ENCODE measurements at places on chromosomes 11 and 22.
A peak's percentile ranks its signal among the peaks of the same experiment; 100 is the strongest.

GRCh38 chr11:14308114-14308896 is 50.7 kb downstream of the RRAS2 start:
- peak; percentile 54 for DNase-seq

DNA sequence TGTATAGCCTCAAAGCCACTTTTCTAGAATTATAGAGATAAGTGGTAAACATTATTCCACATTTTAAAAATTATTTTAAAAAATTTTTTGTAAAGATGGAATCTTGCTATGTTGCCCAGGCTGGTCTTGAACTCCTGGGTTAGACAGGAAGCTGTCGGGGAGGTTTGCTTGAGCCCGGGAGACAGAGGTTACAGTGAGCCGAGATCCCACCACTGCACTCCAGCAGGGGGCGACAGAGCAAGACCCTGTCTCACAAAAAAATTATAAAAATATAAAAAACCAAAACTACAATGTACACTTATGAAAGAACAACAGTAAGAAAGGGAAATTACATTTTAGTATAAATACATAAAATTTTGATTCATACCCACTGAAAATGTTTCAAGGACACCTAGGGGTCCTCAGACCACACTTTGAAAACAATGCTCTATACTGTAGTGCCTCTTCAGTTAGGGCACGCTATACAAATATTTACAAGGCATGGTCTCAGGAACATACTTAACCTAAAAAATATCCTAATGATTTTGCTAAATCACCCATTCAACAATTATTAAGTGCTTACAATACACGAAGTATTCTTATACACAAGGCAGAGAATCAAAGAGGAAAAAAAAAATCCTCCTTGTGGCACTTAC is 111.2 kb downstream of the MRTFA start:
- no peak for DNase-seq

DNA sequence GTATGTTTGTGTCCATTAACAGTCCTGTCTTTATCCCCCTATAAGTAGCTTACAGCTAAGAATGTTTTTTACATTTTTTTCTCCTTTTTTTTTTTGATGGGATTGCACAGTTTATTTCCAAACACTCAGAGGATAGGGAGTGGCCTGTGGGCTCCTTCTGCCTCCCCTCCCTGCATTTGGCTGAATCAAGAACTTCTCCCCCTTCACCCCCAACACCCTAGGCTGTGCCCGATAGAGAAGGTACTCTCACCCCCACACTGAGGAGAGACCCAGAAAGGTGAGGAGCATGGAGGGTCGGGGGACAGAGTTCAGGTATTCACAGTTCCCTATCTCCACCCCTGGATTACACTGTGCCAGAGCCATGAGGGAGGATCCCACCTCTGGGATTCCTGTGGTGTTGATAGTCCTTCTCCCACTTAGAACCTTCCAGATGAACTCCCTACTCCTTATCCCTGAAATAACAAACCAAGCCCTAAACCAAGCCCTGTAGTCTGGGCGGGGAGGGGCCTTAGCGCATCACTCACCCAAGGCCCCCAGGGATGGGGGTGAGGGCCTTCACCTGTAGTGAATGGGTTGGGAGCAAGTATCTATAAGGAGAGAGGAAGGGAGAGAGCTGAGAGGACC is 97.1 kb downstream of the ADAMTS15 start:
- no peak for DNase-seq

- no peak for DNase-seq
Measured at GRCh38 chr11:65928667-65929066, 9.4 kb downstream of the DRAP1 start.

DNA sequence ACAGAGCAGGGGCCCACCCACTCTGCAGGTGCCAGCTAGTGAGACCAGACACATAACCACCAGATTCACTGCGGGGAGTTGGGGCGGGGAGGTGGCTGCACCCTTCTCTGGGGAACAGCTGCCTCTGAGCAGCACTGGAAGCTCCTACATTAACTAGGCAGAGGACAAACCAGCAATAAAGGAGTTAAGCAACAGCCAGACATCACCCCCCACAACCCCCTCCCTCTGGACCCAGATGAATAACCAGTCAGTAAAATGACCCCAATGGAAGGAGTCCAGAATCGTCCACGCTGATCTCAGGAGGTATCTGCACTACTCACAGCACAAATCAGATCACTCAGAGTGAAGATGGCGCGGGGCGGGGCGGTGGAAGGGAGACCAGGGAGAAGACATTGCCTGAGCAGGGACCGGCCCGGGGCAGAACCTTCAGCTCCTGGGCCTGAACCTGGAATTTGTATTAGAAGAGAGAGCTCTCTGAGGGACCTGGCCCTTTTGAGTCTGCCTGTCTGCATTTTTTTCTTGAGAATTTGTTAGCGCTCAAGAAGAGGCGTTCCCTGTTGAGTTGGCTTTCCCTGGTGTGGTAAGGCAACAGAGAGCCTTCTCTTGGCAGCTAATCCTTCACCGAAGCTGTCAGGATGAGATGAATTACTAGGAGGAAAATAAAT is 125.5 kb upstream of the NCAM1 start:
- no peak for DNase-seq

DNA sequence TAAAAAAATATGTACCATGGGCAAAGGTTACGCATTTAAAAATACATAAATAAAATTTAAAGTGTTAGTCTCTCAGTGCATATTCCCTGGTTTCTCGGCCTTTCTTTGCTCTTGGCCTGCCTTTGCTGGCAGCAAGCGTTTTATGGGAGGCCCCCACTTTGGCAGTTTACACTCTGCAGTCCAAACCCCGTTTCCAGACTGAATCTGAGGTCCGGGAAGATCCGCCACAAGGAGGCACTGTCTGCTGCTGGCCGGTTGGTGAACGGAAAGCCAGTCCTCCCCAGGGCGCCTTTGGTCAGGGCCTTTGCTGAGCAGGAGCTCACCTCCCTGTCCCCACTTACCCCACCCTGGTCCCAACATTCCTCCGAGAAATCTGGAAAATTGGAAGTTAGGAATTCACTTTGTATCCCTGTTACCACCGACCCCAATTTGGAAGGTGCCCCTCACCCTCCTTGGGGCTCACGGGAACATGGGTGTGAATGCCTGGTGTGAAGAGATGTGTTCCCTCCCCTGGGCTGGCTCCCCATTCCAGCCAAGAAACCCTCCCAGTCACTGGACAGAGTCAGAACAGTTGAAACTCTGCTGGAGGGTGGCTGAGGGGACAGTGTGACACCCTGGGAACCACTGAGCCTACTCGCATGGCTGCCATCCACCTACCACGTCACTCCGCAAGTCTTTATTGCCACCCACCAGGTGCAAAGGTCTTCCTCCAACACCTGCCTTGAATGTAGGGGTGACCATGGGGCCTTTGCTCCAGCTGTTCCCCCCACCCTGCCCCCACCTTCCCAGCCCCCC is 9.4 kb upstream of the SF1 start:
- peak; percentile 42 for DNase-seq

- DNase-seq: peak; percentile 52
Measured at GRCh38 chr11:29260939-29261705, 755.7 kb downstream of the KCNA4 start.

- DNase-seq: no peak
Measured at GRCh38 chr22:48938741-48939140, 888.9 kb downstream of the BRD1 start.

DNA sequence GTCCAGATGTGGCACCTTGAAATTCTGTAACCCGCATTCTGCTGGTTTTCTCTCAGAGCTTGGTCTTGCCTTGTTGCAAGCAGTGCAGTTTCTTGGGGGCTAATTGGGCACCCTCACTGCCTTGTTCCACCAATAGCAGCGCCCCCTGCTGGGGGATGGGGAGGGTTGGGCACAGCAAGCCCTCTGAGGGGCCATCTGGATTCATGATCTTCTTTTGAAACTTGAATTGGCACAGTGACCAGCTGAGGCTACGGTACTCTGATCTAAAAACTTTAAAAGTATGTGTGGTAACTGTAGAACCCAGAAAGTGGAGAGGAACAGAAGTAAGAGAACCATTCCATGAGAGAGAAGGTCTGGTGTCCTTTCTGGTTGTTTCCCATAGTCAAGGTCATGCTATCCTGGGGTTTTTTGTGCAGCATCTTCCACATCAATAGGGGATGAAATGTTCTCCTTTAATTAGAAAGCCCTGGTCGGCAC is 64.2 kb downstream of the MED15 start:
- no peak for DNase-seq

- DNase-seq: no peak
Measured at GRCh38 chr22:20964090-20964798, 2.8 kb upstream of the AIFM3 start.

GRCh38 chr11:14148653-14149273 is 186.2 kb downstream of the SPON1 start:
- peak; percentile 23 for DNase-seq

DNA sequence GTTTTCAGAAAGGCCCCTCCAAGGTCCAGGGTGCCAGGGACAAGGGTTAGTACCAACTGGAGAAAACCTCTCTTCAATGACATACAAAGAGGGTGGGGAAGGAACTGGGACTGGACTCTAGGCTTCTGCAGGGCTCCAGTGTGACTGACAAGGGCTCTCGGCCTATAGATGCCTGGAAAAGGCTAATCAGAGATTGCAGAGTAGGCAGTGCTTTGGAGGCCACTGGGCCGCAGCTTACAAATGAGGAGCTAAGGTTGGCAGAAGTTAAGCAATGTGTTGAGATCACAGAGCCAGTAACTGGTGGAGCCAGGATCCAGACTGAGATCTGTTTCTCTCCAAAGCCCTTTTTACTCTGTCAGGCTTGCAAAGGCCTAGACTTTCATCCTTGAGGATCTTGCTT is 7.4 kb upstream of the DGKZ start:
- no peak for DNase-seq

- DNase-seq: peak; percentile 29
Measured at GRCh38 chr22:32904044-32904443, 102.5 kb downstream of the TIMP3 start.

All from RWPE1 (cell line).